GM12878 (cell line): ENCODE measurements at places on chromosomes 16 and 17. TPM values are rescaled to one million over a fixed set of nuclear protein-coding genes. Genes with fewer than 3 reads are reported as not detected.

Gene UNC13D
- 58.6 and 63.9 TPM in 2 replicates for total RNA-seq

Gene PRSS36
- total RNA-seq, result 0.46 TPM in 1 of 2 replicates, not detected in the other

- no peak for DNase-seq
Observed at GRCh38 chr16:73232555-73233328, 184.8 kb upstream of the ZFHX3 start.

DNA sequence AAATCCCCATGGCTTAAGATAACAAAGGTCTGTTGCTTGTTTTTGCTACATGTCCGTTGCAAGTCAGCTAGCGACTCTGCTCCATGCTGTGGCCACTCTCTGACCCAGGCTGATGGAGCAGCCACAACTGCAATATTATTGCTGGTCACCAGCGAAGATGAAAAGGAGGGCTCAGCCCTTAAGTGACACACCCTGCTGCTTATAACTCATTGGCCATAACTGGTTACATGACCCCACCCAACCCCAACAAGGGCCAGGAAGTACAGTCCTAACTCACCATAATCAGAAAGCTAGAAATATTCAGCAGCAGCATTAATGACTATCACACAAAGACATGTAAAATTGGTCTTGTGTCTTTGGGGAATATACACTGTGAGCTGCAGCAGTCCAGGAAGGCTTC lies 224.3 kb downstream of the SOX9 start:
- no peak for DNase-seq

DNA sequence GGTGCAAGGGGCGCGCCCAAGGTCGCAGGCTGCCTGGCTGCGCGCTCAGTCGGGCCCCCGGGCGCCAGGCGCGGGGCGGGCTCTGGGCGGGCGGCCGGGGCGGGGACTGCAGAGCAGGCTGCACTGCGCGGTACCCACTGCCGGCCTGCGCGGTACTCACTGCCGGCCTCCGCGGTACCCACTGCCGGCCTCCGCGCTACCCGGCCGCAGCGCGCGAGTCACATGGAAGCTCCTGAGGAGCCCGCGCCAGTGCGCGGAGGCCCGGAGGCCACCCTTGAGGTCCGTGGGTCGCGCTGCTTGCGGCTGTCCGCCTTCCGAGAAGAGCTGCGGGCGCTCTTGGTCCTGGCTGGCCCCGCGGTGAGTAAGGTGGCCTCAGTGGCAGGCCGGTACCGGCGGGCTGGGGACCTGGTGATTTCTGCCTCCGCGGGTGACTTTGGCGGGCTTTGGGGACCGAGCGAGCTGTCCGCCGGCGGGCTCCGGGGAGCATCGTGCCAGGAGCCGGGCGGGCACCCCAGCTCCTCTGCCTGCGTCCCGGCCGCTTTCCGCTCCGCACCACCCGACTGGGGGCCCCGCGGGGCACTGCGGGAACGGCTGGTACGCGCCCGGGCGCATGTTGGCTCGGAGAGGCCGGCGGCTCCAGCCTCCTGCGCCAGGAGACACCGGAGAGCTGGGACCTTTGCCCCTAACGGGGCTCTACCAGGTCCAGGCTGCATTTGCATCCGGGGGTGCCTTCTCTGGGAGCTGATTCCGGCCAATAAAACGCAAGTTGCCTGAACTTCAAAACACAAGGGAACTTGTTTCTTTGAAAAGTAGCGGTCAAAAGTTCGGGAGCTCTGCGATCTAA lies at the start of gene SLC47A1:
TSS of gene SLC47A1 (plus strand) at position 137 of the 844 bp plus-strand sequence. CDS start at position 223, 86 bp downstream.
- DNase-seq, result no peak

DNA sequence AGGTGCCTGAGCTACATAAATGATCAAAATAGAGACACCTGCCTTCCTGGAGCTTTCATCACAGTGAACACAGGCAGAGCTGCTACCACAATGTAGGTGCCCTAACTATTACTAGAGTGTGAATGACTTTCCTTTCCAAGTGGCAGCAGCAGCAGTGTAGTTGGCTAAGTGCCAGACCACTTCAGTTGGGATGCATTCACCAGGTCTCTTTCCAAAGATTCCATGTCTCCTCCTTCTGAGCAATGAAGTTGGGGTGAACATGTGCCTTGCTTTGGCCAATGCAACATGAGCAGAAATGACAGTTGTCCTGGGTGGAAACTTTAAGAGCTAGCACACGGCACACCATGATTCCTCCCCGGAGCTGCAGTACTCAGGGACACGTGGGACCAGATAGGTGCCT lies 23.3 kb upstream of the CACNG4 start:
- no peak for DNase-seq

DNA sequence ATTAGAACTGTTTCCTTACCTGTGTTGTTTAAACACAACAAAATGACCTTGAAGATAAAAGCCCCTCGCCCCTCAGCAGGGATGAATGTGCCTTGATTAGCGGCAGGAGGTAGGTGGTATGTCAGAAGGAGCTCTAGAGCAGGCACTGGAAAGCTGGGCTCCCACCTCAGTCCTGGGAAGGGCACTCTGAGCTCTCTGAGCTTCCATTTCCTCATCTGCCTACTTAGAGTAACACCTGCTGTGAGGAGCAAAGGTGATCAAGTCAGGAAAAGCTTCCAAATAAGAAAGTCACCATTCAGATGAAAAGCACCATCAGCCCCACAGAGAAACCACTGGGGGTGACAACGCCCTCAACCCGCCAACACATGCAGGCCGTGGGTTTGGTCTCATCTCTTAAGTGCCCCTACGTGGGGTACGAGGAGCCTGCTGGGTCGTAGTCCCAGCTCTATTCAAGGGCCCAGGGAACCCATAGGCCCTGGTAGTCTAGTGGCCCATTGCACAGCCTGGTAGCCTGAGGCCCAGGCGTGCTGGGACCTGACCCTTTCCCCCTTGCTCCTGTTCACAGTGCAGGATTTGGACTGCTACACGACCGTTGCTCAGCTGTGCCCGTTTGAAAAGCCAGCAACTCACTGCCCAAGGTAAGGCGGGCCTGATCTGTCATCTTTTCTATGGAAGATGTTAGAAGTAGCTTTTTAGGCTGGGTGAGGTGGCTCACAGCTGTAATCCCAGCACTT lies 57.3 kb downstream of the CRISPLD2 start:
- DNase-seq, result no peak

DNA sequence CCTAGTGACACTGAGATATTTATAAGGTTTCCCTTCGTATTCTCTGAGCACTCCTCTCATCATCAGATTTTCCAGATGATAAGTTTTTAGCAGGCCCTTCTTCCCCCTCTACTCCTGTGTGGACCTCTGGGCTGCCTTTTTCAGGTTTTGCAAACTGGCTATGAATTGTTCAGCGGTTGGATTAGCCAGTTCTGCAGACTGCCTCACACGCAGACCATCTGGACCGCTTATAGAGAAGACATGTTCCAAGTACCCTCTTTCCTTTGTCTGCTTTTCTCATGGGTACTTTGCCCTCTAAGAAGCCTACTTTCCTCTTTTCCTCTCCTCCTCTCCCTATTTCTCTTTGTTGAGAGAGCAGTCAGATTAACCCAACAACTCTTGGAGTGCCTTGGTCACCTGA lies 111.6 kb downstream of the GRIN2A start:
- no peak for DNase-seq

DNA sequence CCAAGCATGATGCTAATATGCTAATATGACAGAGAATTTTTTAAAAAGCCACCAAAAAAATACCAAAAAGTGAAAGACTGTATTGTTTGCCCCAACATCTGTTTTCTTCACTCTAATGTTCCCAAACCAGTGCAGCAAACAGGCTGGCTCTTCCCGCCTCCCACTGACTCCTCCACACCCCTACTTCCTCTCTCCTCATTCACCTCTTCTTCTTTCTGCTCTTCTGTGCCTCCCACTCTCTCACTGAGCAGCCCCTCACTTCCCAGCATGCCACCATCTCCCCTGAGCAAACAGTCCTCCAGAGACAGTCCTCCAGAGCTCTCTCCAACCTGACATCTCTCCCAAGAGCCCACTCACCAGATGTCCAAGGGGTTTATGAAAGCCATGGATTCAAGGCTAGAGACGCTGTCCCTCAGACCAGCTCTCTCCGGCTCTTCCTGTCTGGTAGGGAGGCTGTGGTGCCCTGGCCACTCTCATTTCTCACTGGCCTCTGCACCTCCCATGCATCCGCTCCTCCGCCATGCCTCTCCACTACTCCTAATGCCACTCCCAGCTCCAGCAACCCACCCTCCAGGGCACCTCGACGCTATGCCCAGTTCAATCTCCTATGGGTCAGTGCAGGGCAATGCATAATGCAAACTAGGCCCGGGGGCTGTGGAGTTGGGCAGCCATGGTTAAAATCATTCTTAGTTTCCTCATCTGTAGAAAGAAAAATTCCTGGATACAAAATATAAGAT lies 52.9 kb downstream of the ANKRD11 start:
- no peak for DNase-seq

GRCh38 chr16:89113661-89114060 lies 20.0 kb downstream of the ACSF3 start:
- no peak for DNase-seq
